ENCODE measurements at places on chromosomes 7 and 10. TPM values are rescaled to one million over a fixed set of nuclear protein-coding genes. Genes with fewer than 3 reads are reported as not detected.

GPRIN2 gene
- total RNA-seq: 4.5 TPM

ARHGAP22 gene
- total RNA-seq: 1.6 TPM

SH2B2 gene
- 1.1 TPM for total RNA-seq

CXCL12 gene
- 14.0 TPM for total RNA-seq

MSRB2 gene
- total RNA-seq: 17.1 TPM

SH2D4B gene
- 0.04 TPM for total RNA-seq

TFPI2 gene
- 0.24 TPM for total RNA-seq

CCDC7 gene
- 4.2 TPM for total RNA-seq

RBM17 gene
- 57.5 TPM for total RNA-seq

PON1 gene
- not detected for total RNA-seq

NUTM2B gene
- total RNA-seq: 0.24 TPM

CCDC126 gene
- 5.8 TPM for total RNA-seq

CRPPA gene
- 0.80 TPM for total RNA-seq

LRRC17 gene
- 0.32 TPM for total RNA-seq

WDR86 gene
- 0.48 TPM for total RNA-seq

Measured in esophagus mucosa (tissue), 1 donor.